Left ventricle myocardium superior (tissue), 1 donor: ENCODE measurements at places on chromosomes 12 and 14. TPM values are rescaled to one million over a fixed set of nuclear protein-coding genes. Genes with fewer than 3 reads are reported as not detected.

The STXBP6 gene
- total RNA-seq, result 43.5 TPM

DNA sequence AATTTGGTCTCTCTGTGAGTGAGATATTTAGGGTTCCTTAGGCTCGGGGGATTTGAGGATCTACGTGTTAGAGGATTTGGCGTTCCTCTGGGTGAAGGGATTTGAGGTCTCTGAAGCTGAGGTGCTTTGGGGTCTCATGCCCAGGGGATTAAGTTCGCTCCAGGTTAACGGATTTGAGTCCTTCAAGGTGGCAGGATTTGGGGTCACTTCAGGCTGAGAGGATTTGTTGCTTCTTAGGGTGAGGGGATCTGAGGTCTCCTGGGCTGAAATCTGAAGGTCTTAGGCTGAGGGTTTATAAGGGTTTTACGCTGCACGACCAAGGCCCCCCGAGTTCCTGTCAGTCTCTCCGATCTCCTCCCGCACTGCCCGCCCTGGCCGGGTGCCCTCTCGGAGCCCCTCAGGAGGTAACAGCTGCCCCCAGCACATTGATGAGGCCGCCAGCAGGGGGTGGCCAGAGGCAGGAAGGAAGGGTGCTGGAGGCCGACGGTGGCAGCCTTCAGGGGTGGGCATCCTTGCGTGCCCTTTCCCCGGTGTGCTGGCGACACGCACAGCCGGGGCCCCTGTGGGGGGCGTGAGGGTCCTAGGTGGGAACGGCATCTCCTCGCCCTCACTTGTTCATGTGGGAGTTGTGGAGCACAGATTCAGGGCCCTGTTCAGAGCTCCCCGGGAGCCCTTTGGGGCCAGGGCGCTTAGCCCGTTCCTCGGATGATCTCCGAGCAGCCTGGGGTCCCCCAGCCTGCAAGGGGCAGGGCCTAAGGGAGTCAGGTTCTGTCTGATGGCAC is 14.3 kb downstream of the CEP170B start:
- DNase-seq, result no peak

GRCh38 chr14:96079066-96079465 is 39.9 kb downstream of the C14orf132 start:
- DNase-seq, result no peak

- peak; percentile 36 for DNase-seq
Observed at GRCh38 chr12:57864442-57865083, 18.0 kb upstream of the CTDSP2 start.

The TSHR gene
- not detected for total RNA-seq

The OR6C2 gene
- not detected for total RNA-seq

DNA sequence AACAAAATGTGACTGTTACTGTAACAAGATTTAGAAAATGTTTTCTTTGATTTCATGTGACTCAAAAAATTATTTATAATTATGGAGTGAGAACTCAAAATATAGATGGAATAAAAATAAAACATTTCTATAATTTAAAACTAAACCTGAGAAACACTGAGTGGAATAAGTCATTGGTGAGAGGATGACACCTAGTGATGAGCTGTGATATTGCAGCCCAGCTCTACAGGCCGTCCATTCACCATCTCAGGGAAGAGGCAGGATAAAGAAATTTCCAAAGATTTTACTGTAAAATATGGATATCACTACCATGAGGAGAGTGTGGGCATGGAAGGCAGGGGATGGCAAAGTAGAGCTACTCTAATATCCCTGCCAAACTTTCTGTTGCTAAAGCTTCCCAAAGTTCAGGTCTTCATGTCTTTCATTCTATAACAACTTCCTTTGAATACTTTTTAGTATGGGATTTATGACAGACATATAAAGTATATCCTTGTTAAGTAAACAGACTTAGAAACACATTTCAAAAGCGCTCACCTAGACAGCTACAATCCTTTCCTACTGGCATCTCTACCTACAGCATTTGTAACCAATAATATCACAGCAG is 308.0 kb downstream of the ITPR2 start:
- no peak for DNase-seq

GRCh38 chr12:89501793-89502192 is 22.8 kb downstream of the GALNT4 start:
- no peak for DNase-seq

DNA sequence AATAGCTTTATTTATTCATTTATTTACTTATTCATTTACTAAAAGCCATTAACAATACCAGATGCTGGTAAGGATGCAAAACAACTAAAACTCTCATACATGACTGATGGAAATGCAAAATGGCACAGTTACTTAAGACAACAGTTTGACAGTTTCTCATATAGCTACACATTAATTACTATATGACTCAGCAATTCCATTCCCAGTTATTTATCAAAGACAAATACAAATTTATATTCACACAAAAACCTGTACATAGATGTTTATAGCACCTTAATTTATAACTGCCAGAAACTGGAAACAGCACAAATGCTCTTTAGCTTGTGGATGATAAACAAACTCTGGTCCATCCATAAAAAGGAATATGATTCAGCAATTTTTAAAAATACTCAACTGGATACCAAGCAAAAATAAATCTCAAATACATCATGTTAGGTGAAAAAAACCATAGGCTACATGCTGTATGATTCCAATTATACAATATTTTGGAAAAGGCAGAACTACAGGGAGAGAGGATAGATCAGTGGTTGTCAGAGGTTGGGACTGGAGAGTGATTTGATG is 37.9 kb upstream of the ST8SIA1 start:
- no peak for DNase-seq

GRCh38 chr14:103545915-103546651 is 16.4 kb downstream of the BAG5 start:
- peak; percentile 40 for DNase-seq
